Epithelial cell of proximal tubule (primary cell): ENCODE measurements at places on chromosomes 5 and 9.

DNA sequence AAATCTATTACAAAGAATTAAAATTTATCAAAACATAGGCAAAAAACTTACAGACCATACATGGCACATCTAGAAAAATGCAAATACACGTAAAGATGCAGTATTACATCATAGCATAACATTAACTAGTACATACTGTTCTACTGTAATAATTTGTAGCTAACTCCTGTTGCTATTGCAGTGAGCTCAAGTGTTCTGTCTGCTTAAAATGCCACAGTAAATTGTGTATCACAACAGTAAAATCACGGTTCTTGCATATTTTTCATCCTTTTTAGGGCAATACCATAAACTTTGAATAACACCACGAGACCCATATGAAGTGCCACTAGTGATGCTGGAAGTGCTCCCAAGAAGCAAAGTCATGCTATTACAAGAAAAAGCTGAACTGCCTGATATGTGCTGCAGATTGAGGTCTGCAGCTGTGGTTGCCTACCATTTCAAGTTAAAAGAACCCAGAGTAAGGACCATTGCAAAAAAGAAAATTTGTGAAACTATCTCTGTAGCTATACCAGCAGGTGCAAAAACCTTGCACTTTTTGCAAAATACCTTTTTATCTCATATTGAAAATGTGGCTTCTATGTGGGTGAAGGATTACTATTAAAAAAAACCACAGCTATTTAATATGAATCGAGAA is 14.2 kb downstream of the HOMER1 start:
- no peak for DNase-seq

- DNase-seq: no peak
Observed at GRCh38 chr9:72256931-72257330, 107.7 kb downstream of the GDA start.

DNA sequence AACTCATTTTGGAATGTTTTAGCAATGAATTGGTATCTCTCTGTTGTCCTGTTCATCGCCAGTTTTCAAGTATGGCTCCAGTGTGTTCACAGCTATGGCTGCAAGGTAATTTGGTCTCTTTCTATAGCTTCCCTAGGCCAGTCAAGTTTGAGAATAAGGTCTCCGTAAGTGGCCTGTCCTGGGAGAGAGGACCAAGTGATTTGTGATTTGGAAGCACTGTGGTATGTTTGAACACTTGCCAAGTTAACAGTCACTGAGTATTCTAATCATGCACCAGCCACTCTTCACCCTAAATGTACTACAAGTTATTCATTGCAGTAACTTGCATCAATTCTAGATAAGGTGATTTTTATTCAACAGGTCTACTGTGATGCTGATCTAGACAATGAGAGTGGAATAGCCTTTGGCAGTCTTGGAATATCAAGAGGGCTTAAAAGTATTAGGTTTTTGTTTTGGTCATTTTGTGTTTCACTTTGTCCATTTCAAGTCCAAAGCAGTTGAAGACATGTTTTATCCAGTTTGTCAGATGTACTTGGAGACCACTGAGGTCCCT is 41.1 kb downstream of the G3BP1 start:
- DNase-seq: no peak

GRCh38 chr9:123131258-123131657 is 97.8 kb downstream of the GPR21 start:
- peak; percentile 44 for DNase-seq

DNA sequence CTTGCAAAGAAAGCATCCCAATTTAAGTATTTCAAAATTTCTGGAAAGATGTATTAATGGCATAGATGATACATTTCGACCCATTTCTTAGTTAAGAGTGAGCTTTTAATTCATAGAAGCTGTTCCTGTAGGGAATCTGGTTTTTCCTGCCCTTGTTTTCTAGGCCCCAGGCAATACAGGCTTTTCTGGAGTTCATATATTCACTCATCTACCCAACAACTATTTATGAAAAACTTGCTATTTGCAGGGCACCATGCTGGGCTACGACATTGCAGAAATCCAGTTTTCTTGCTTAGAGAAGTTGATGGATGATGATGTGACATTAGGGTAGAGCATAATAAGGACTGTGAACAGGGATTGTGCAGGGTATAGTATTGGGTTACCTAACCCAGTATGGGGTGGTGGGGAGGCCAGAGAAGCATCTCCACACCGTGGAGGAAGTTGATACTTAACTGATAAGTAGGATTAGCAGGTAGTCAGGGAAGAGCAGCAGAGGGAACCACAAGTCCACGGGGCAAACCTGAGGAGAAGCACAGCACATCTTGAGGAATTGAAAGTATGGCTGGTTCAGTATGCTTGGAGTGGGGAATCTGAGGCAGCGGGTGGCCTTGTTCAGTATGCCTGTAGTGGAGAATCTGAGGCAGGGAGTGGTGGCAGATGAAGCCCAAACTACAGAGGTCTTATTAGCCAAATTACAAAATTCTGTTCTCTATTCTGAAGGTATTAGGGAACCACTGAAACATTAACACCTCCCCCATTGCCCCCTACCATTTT is 247.5 kb downstream of the ARRDC3 start:
- no peak for DNase-seq

- DNase-seq: no peak
Observed at GRCh38 chr9:111158363-111158762, 120.1 kb upstream of the LPAR1 start.

- no peak for DNase-seq
Observed at GRCh38 chr5:3190930-3191329, 404.7 kb upstream of the IRX1 start.

- peak; percentile 67 for DNase-seq
Observed at GRCh38 chr5:150263801-150264621, 25.6 kb downstream of the CAMK2A start.

DNA sequence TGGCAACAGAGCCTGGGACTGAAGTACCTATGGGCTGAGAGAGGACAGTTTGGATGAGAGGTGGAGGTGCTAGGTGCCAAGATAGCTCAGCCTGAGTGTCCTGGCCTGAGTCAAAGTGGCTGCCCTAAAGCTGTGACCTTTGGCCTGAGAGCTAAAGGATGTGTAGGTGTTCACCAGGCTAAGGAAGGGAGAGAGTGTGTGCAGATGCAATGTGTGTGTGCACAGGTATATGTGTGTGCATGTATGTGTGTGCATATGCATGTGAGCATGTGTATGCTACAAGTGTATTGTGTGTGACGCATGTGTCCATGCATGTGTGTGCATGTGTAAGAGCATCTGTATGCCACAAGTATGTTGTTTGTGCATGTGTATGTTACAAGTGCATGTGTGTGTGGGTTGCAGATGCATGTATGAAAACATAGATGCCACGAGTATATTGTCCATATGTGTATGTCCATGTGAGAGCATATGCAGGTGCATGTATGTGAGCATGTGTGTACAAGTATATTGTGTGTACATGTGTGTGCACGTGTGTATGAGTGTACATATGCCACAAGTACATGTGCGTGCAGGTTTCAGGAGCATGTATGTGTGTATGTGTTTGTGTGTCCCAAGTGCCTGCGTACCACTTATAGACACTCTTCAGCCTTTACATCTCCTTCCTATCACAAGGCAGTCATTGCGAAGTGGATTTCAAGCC is 102.6 kb downstream of the SH3TC2 start:
- DNase-seq: no peak

- no peak for DNase-seq
Observed at GRCh38 chr5:139425497-139425896, 13.8 kb downstream of the DNAJC18 start.

- DNase-seq: no peak
Observed at GRCh38 chr5:109690242-109690974, 681 bp downstream of the MAN2A1 start.

- no peak for DNase-seq
Observed at GRCh38 chr9:82144803-82145202, 156.2 kb downstream of the SPATA31D1 start.

GRCh38 chr5:126508962-126509279 is 85.7 kb downstream of the GRAMD2B start:
- DNase-seq: no peak

DNA sequence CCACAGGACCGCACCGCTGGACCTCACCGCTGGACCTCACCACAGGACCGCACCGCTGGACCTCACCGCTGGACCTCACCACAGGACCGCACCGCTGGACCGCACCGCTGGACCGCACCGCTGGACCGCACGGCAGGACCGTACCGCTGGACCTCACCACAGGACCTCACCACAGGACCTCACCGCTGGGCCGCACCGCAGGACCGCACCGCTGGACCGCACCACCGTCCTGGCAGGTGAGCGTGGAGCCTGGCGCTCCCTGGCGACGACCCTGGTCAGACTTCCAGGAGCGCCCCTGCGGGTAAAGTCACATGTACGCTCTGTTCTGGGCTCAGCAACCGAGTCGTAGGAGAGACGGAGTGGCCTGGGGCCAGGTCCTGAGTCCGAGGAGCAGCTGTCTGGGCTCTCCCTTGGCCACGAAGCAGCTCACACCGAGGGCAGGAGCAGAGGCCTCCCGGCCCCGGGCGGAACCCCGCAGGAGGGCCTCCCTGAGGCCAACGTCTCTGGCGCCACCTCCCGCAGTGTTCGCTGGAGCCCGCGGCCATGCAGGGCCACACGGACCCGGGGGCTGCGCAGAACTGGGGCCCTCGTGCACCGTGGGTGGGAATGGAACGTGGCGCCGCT is 30.5 kb downstream of the MRPL36 start:
- no peak for DNase-seq

GRCh38 chr5:57175551-57176309 is 1.9 kb downstream of the GPBP1 start:
- DNase-seq: no peak

GRCh38 chr5:110329955-110330525 is 396.4 kb downstream of the TMEM232 start:
- DNase-seq: no peak

DNA sequence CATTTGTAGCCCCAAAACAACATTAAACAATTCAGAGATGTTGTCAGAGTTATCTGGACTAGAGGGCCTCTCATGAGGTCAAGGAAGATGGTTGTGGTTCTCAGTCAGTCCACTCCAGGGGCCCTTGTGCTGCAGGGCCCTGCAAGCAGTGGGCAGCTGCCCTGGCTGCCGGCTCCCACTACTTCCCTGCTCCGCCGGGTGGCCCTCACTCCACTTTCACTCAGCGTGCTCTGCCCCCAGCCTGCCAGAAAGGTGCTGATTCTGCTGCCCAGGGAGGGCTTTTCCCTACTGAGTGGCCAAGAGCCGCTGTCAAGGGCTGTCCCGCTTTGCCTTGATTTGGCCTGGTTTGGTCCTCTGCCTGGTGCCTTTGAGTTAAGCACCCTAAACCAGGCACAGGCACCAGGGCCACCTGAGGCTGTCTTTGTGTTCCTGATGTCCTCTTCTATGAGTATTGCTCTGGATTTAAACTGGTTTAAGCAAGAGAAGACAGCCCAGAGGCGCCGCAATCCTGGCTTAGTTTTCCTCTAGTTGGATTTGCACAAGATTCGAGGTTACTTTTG is 117.2 kb downstream of the GADD45G start:
- DNase-seq: no peak

- peak; percentile 96 for DNase-seq
Observed at GRCh38 chr9:125233678-125234077, 7.5 kb downstream of the HSPA5 start.

- peak; percentile 61 for DNase-seq
Observed at GRCh38 chr9:122464633-122465567, 12.8 kb downstream of the OR1J1 start.

GRCh38 chr5:142548739-142549275 is 137.1 kb downstream of the FGF1 start:
- peak; percentile 86 for DNase-seq

DNA sequence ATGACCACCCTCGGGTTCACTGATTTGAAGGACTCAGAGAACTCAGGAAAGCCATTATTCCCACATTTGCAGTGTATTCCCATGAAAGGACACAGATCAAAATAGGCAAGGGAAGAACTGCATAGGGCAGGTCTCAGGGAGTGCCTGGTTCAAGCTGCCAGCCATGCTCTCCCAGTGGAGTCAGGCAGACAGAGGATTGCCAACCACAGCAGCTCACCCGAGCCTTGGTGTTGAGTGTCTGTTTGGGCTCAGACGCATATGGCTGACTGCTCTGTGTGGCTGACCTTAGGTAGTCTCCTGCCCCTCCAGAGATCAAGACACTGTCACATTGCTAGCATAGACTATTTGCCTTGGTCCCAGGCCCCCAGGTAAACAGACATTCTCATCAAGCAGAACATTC is 115.8 kb upstream of the OTULINL start:
- DNase-seq: no peak

DNA sequence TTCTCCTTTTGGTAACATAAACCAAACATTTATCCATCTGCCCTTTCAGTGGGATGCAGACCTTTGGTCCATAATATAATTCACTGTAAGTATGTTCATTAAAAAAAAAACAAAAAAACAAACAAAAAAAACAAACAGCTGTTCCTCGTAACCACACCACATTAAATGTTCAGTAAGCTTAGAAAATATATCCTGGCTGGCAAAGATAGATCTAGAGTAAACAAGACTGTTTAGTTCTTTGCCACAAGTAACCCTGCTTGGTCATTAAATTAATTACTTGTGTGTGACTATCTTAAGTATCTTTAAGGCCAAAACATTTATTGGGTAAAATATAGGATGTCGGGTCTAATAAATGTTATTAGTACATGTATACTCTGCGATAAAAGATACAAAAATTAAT is 1717.1 kb downstream of the EFNA5 start:
- no peak for DNase-seq

DNA sequence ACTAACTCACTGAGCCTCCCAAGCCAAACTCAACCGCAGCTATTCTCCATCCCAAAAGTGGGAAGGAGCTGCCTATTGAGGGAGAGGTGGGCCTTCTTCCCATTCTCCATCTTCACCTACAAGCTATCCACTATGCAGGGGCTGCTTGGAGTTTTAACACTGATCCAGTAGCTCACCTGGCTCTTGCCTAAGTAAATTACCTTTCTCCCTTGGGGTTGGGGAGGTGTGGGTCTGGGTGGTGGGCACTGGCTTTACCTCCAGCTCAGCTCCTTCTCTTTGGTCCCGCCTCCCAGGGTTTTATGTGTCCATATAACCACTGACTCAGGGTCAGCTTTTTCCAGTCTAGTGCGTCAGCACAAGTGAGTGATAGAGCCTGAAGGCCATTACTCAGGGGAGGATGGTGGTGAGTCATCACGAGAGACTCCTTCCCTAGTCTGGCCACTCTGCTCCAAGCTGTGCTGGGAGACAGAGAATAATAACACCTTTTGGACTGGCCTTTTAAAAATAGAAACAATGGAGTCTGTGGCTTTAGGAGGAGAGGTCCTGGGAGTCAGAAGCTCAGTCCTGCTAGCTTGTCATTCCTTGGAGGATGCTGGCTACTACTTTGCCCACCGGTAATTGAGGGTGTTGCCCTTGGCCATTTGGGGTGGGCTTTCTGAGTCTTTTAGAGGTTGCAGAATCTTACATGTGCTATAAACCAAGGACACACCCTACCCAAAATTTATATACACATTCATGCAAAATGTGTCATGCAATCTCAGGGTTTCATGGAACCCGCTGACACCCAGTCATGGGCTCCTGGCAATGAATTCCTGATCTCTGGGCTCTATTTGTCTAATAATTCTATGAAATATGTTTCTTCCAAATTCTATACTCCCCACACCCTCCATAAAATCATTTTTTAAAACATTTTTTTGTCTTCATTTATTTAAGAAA is 35.6 kb upstream of the ATP6V1G1 start:
- peak; percentile 93 for DNase-seq
